Globus pallidus (tissue), 1 donor: ENCODE measurements at places on chromosomes 2 and 18.
A peak's percentile ranks its signal among the peaks of the same experiment; 100 is the strongest.

DNA sequence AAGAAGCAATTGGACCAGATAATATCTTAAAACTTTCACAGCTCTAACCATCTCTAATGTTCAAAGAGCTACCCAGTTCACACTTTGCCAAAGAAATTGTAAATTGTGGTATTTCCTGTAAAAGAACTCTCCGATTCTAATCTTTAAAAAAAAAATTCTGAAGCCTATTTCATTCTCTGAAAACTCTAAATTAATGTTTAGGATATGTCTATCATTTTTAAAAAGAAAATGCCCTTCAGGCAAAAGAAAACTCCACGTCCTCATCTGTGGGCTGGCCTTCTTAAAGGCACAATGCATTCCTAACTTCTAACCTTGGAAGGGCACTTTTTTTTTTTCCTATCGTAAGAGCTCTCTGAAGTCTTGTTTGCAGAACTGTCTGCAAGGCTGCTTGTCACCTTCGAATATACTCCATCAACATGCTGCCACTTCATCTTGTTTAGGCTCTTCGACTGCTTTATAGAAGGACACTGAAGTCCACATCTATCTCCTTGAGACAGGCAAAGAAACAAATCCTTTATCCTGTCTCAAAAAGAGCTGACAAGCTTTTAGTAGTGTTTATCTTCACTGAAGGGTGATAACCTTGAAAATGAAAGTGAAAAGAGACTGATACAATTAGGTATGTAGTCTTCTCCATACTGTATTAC, 124.3 kb upstream of the SLC39A10 start:
- peak; percentile 3 for DNase-seq

- no peak for DNase-seq
These were observed 887.2 kb upstream of the KLHL29 start for GRCh38 chr2:22497789-22498188.

- DNase-seq: no peak
These were observed 17.2 kb upstream of the ASXL3 start for GRCh38 chr18:33560686-33561370.

GRCh38 chr18:38453880-38454279, 888.3 kb upstream of the CELF4 start:
- DNase-seq: no peak

- no peak for DNase-seq
These were observed 20.0 kb downstream of the SFTPB start for GRCh38 chr2:85647823-85648526.

DNA sequence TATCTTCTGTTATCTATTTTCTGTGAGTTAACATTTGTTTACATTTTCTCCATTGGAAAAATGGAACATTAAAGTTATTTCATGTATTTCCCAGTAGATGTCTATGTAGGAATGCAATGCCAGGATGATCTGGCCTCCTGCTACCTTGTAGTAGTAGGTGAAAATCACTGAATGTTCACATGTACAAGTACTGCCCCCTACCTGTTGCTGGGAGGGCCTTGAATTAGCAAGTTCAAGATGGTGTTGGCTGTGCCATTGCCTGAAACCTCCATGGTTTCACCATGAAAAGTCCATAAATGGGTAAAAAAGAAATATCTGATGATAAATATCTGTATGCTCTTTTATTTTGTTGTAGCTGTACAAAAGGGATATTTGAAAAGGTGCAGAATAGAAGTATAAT, 30.7 kb downstream of the XRCC5 start:
- no peak for DNase-seq

DNA sequence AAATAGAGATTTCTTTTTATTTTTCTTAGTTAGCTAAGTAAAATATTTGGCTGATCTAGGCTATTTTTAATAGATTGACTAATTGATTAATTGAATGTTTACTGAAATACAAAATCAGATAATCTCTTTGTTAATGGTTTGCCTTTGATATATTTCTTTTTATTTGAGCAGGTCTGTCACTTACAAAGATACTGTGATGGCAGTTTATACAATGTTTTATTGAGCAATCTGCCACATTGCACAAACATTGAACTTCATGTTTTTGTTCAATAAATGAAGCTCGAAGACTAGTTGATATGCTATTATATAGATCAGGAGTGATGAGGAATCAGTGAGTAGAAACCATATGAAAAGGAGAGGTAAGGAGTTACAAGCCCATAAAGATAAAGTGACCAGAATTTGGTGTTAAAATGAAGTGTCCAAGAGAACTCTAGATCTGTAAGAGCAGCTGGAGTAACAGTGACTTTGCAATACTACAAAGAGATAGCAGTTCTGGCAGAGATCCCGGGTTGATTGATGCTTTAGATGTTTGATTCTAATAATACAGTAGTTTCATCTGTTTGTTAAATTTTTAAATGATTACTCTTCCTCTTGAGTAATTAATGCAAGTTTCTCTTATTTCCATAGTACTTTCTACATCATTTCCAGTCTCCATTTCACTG, 574.2 kb downstream of the CCDC85A start:
- no peak for DNase-seq

DNA sequence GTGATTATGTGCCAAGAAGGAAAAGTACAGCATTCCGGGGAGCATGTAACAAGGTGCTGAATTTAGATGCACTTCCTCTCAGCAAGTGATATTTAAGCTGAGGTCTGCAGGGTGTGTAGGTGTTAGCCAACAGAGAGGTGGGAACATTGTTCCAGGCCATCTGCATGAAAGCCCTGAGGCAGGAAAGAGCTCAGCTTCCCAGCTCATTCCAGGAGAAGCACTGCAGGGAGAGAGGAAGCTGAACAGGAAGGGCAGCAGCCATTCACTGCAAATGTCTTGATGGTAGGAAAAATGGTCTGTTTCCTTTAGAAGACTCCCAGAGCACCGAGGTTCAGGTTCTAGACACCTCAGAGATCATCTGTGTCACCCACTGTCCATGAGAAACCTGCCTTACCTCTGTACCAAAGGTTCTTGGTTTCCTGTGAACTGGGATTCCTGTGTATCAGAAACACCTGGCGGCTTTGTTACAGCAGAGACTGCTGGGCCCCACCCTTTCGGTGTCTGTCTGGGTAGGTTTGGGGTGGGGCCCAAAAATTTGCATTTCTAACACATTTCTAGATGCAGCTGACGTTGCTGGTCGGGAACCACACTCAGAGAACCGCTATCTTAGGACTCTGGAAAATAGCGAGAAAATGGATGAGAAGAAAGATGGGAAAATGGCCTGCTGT, 84.0 kb downstream of the RTN4 start:
- DNase-seq: no peak

- DNase-seq: no peak
These were observed 18.8 kb upstream of the SH3RF3 start for GRCh38 chr2:109110170-109110569.

DNA sequence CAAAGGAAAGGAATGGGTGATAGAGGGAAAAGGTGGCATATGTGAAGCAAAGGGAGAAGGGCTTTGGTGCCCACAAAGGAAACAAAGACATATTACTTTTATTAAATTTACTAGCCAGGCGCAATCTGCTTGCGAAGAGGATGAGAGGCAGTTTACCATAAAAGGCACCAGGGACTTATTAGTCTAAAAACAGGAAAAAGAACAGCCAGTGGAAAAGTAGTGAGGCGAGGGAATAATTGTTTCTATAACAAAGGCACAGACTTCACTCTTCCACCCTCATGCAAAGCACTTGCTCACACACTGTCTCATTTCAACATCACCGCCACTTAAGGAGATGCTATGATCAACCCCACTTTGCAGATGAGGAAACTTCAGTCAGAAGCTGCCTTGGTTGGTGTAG, 210.5 kb downstream of the ALPK2 start:
- DNase-seq: no peak

DNA sequence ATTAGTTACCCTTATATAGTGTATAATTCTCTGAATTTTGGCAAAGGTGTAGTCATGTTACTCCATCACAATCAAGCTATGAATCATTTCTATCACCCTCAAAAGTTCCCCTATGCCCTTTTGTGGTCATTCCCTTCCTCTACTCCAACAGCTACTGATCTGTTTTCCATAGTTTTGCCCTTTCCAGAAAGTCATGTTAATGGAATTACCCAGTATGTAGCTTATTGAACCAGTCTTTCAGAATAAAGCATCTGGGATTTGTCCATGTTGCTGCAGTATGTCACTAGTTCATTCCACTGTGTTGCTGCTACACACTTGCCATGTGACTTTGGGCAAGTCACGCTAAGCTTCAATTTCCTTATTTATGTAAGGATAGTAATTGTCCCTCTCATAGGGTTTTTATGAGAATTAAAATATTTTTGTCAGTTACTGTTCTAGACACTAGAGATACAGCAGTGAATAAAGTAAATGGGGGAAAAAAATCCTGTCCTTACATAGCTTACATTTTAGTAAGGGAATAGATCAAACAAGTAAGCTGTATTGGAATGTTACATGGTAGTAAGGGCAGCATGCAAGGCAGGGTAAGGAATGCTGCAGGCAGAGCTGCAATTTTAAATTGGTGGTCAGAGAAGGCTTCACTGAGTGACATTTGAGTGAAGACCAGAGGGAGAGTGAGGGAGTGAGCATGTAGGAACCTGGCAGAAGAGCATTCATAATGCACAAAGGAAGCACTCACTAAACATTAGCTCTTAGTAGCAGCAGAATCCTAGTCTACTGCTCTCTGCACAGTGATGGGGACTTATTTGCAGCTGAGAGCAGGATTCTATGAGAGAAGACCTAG, 80.3 kb upstream of the TSPYL6 start:
- DNase-seq: no peak

DNA sequence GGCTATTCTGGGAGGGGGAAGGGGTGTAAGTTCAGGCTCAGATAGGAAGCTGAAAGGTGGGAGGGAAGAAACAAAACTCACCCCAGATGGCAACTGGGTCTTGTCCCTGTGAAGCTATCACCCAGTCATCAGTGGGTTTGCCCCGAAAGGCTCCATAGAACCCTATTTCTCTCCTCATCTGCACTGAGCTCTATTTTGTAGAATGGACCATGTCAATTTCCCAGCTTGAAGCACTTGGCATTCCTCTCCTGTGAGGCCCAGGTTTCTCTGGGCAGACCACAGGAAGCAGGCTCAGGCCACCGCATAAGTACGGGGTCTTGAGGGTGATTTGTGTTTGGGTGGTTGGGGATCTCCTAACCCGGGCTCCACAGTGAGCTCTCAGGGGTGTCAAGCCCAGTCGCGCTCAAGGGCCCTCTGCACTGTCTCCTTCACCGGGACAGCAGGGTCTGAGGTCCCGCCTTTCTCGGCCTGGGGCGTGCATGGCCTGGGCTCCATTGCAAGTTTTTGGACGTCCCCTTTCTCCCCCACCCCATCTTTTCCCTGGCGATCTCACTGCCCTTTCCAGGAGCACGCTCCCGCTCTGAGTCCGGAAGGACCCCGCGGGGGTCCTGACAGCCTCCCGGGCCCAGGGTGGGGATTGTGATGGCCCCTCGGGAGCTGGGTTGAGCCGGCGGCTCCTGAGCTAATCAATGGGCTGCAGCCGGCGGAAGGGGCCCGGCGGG, 27.3 kb upstream of the NOTO start:
- DNase-seq: no peak

DNA sequence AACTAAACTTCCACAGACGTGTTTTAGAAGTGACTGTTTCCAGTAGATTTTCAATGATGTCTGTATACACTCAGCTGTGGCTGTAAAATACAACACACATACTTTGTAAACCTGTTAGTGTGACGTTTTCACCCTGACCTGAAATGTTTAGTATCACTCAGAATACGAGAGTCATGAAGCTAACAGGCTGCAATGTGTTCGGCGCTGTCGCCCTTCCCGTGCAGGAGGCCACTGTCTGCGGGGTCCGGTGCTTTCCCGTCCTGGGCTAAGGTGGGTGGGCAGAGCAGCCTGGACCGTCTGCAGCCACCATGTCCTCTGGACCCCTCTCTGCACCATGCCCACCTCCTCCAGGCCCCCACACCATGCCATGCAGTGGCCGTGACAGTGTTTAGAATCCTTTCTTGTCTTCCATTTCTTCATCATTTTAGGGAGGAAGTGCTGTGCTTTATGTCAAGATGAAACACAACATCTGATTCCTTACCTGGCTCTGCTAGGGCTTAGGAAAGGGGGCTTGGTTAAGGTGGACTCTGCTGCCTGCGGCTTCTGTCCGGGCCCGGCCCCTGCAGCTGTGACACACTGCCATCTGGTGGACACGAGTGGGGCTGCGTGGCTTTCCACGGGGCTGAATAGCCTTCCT, 53.8 kb upstream of the RBM44 start:
- peak; percentile 53 for DNase-seq

DNA sequence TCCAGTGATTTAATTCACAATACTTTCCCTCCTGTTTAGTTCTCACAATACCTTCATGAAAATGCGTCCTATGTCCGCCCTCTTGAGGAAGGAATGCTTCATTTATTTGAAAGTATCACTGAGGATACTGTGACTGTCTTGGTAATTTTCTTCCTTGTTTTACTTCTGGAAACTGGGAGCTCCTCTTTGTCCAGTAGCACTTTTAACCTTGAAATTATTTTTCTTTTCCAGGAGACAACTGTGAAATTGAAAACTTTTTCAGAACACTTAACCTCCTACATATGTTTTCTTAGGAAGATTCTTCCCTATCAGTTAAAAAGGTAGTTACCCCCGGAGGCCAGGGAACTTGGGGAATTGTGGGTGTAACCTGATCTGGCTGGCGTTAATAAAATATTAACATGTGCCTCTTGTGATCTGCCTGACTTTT, 58.9 kb upstream of the STON1 start:
- peak; percentile 57 for DNase-seq

DNA sequence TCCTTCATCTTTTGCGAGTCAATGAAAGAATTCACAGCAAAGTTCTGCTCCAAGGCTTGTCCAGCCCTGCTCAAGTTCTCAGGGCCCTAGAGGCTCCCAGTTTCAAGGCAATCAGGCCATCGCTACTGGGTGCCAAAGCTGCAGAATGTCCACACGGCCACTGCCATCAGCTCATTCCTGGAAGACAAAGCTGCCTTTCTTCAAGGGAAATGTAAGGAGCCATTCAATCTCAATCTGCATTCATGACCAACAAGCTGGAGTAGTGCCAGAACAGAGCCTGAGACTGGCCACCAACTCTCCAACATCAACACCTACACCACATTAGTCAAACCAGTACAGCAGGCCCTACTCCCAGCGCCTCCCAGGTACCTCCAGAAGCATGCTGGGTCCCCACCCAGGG, 202.2 kb downstream of the TCF4 start:
- peak; percentile 87 for DNase-seq

DNA sequence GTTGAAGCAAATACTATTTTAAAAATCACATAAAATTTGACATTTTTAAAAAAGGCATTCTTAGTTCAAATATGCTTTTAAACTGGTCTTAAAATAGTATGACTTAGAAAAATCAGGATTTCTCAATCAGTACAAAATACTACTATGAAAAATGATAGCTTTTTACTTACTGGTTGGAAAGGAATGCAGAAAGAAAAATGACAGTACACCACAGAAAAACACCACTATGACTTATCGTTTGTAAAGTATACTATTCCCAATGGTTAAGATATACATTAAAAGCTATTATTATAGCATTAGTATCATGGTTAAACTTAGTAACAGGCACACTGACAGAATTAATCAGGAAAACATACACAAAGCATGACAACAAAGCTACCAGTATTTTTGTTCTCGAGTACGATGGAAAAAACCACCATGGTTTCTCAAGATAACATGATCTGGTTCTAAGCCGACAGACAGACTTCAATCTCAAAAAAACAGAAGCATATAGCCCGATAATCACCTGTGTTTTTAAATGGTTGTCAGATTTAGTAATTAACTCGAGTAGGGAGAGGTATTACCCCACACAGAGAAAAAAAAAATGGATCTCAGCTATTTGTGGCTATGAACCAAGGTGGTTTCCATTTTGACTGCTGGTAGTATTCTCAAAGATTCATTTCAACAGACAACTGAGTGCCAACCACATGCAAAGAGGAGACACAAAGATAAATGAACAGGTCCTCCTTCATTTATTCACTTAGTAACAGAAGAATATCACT, 39.1 kb downstream of the CUL3 start:
- DNase-seq: no peak

- DNase-seq: no peak
These were observed 711.9 kb upstream of the RAB6C start for GRCh38 chr2:129267559-129267958.
